ENCODE measurements at places on chromosomes 16 and 17.

GRCh38 chr16:10245002-10245401, 62.8 kb upstream of the GRIN2A start:
- no peak for DNase-seq

GRCh38 chr17:83099086-83099555, 19.7 kb downstream of the METRNL start:
- no peak for DNase-seq

DNA sequence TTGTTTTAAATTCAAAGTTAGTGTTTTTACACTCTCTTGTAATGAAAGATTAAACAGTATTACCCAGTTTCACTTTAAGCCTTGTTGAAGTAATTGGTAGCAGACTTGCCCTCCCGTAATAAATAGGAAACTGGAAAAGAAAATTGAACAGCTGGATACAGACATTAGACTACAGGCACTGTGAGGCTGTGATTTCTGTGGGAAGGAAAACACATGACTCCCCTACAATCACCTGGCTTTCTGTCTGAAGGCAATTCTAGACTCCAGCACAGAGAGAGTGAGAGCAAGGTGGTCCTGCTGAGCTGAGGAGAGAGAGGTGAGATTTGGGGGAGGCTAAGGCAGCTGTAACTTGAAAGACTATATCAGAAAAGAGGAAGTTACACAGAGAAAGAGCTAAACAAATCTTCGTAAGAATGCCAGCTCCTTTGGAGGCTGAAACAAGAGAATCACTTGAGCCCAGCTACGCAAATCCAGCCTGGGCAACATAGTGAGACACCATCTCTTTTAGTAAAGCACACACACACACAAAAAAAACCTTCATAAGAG, 57.8 kb upstream of the CDYL2 start:
- DNase-seq, result no peak

DNA sequence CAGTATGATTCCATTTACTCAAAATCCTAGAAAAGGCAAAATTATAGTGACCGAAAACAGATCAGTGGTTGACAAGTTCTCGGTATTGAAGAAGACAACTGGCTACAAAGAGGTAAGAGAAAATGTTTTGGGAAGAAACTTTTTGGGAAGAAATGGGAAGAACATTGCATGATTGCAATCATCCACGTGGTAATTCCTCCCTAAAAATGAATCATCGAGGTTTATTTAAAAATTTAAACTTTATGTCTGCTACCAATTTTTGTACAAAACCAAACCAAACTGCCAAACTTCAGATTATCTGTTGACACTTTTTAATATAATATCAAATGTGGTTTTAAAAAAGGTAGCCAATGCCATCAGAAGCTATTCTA, 8.1 kb downstream of the SMURF2 start:
- no peak for DNase-seq

GRCh38 chr17:19337712-19338023, 24.9 kb downstream of the B9D1 start:
- no peak for DNase-seq

DNA sequence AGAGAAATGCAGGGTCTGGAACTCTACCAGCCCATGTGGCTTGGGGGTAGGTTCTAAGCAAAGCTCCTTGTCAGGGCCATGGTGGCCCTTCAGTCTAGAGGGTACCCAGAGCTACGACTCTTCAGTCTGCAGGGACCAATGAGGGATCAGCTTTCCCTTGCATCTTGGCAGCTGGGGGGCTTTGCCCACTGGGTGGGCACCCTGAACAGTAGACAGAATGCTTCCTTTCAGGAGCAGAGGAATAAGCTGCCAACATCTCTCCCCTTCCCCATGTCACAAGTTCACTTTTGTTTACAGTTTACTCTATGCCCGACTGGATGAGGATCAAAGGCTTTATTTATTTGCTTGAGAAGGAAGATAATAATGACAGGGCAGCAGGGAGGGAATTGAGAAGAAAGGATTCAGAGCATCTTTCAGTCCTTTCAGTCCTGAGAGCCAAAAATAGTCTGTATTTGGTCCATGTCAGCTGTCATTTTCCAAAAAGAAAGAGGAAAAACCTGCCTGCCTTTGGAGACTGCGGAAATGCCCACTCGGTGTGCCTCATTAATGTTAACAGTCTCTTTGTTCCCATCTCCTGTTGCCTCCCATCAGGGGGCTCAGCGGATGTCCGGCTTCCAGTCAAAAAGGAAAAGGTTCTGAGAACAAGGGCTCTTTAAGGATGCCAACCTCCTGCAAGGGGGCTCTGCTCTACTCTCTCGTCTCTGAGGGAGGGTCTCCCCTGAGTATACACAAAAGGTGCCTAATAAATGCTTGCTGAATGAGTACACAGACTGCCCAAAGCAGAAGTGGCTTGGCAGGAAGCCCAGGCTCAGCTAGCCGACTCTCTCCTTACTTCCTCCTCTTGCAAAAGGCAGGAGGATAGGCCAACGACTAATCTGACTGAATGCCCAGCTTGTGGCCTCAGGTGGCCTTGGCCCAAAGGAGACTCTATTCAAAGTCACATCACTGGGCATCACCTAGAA, 17.1 kb downstream of the TRAF4 start:
- DNase-seq, result peak; percentile 67

DNA sequence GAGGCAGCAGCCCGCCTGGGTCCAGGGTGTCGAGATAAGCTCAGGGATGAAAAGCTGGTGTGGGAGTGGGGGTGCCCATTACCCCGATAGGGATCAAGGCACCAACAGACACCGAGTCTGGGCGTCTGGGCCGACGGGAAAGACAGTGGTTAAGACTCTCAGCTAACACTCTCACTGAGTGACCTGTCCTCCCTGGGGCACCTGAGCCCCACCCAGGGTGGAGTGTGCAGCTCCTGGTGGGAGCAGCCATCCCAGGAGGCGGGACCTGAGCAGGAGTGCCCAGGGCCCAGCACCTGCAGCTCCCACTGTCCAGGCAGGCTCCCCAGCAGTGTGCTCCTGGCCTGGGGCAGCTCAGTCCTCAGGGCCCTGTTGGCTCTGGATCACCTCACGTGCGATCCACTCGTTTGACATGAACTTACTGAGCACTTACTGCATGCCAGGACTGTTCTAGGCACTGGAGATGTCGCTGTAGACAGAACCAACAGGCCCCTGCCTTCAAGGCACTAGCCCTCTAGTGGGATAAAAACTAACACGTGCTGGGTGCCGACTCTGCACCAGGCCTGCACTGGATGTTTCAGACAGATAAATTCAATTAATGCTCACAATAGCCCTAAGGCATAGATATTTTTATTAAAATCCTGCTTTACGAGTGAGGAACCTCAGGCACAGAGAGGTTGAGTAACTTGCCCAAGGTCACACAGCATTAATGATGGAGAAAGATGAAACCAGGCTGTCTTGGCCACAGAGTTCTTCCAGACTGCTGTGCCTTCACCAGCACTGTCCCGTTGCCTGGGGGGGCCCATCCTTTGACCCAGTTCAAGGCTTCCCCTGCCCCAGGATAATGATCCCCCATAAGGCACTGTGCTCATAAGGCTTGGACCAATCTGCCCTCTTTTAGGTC, 1.9 kb downstream of the EVPLL start:
- no peak for DNase-seq

- DNase-seq, result peak; percentile 81
Observed at GRCh38 chr16:57045694-57046381, 46.5 kb upstream of the CPNE2 start.

DNA sequence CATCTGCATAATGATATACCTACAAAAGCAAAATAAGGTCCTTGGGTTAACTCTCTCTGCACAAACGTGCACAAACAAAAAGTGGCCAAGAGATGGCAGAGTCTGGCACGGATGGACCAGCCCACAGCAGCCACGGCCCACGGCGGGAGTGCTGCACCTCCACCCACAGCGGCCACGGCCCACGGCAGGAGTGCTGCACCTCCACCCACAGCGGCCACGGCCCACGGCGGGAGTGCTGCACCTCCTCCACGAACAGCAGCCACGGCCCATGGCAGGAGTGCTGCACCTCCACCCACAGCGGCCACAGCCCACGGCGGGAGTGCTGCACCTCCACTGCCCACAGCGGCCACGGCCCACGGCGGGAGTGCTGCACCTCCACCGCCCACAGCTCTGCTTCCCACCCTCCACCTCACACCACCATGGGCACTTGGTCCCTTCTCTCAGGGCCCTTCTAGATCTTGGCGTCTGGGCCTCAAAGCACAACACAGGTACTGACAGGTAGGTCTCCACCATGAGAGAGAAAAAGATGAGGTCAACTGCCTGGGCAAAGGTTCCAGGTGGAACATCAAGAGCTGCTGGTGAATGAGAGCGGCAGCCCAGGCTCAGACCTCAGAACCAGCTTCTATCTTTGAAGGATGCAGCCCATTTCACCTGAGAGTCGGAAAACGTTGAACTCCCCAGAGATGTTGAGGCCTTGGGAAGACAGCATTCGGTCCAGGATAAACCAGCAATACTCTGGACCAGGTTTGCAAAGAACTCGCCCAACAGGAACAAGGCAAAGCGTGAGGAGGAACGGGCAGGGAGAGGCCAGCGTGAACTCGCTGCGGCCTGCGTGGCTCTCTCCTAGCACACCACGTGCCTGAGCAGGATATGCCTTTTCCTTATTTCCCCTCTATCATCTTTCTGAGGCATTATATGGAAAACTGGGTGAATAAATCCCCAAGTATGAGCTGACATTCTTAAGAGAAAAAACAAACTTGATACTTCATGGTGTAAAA, 124.5 kb downstream of the ZNF778 start:
- DNase-seq, result peak; percentile 13

- peak; percentile 81 for DNase-seq
Observed at GRCh38 chr17:57955183-57955931, at the start of gene CUEDC1. Gene CUEDC1, minus strand, starts transcription at chr17:57955412. Its CDS starts 69,848 bp downstream, at chr17:57885564.

DNA sequence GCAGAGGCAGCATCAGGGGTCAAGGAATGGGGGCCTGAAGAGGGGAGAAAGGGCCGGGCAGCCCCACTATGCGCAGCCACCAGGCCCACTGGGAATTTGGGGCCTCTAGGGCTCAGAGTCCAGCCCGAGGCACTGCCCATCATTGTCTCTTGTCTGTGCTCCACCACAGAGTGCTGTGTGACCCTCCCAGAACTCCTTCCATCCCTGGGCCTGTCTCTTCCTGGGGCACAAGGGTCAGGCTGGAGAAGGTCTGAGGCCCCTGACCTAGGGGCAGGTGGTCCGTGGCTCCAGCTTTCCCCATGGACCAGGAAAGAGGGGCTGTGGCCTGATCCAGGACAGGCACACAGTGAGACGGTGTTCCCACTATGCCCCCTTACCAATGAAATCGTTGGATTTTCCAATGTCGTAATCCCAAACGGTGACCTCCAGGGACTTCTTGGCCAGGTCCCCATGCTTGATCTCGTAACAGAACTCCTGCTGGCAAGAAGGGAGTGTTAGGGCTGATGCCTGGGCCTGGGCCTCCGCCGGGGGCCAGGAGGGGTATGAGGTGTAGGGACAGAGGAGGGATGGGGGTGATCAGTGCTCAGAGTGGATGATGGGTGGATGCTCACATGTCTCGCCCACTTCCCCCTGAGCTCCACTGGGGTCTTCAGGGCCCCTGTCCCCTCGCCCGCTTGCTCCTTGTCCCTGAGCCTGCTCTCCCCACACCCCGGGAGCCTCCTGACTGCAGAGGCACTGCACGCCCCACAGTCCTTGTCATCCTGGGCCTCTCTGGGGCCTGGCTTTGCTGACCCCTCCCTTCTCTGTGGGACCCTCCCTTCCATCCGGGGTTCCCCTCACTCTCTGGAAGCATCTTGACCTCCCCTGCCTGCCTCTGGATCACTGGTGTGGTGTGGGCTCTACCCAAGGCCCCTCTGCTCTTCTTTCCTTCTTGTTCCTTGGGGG, 10.7 kb downstream of the SCGB1C2 start:
- peak; percentile 36 for DNase-seq

DNA sequence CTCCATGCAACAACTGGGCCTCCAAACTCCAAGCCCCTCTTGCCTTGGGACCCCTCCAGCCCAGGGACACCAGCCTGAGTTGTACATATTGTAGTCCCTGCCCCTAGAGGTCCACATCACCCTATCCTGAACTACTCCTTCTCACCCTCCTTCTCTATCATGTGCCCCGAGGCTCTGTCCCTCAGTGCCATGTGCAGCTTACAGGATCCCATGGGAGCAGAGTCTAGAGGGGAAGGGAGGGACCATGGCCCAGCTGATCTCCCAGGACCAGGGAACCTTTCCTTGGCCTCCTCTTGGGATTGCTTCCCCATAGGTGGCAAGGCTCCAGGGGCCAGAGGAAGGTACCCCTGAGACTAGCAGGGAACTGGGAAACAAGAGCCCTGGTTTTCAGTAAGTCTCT, 35.3 kb downstream of the TMEM132E start:
- DNase-seq, result no peak
